Activated CD4-positive, alpha-beta T cell treated with anti-CD3 and anti-CD28 coated beads, Interleukin-2, amount 50 U/mL, for 48 hours (primary cell): ENCODE measurements at places on chromosomes 2 and 18.
A peak's percentile ranks its signal among the peaks of the same experiment; 100 is the strongest.

DNA sequence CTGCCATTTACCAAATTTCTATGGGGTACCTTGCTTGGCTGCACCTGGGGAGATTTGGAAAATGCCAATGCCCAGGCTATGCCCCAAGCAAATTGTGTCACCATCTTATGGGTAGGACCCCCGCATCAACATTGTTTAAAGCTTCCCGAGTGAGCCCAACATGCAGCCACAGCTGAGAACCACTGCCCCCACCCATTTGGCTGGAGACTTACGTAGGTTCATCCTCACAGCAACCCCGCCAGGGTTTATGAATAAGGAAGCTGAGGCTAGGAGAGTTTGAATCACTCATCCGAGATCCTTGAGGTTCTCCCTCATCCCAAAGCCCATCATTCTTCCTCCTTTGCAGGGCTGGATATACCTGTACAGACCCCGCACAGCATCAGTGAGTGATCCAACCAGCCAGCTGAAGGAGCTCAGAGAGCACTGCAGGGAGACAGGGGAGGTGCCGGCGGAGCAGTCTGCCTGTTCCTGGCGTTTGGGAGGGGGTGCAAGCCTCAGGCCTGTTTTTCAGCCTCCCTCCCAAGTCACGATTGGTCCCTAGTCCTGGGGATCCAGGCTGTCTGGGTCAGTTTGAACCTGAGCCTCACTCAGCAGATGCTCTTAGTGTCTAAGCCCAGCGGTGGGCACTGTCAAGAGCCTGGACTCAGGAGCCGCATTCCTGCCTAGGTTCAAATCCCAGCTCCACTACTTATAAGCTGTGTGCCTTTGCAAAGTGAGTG, 164.9 kb downstream of the SMAD7 start:
- no peak for DNase-seq

DNA sequence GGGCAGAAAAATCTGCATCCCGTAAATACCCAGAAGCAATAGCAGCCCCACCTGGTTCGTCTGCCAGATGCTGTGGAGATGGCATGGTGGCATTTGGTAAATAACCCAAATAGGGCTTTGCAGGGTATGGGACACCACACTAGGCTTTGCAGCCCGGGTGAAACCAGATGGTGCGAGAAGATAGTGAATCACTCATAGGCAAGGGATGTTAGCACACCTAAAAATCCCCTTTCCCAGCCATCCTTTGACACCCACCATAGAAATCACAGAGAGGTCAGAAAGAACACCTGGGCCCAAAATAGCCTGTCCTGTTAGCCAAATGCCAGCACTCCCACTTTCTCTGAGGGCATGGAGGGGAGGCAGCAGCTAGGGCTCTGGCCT, 47.6 kb downstream of the BCL11A start:
- DNase-seq: no peak

- DNase-seq: no peak
Observed at GRCh38 chr18:23020555-23021294, 87.6 kb downstream of the RBBP8 start.

DNA sequence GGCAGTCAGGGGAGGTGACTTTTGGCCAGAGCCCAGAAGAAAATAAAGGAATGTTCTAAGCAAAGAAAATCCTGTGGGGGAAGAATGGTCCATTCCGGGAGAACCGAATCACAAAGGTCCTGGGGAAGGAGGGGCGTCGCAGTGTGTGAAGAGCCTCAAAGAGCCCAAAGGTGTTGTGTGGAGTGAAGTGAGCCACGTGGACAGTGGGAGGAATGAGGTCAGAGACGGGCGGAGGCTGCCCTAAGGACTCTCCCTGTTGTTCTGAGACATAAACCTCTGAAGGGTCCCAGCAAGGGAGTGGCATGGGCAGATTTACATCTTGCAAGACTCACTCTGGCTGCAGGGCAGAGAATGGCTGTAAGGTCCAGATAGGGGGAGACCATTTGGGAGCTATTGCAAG, 91.3 kb upstream of the SEC11C start:
- DNase-seq: no peak

- no peak for DNase-seq
Observed at GRCh38 chr18:56030060-56030459, 442.1 kb upstream of the TCF4 start.

GRCh38 chr2:130373808-130374365, 18.0 kb downstream of the PTPN18 start:
- no peak for DNase-seq

DNA sequence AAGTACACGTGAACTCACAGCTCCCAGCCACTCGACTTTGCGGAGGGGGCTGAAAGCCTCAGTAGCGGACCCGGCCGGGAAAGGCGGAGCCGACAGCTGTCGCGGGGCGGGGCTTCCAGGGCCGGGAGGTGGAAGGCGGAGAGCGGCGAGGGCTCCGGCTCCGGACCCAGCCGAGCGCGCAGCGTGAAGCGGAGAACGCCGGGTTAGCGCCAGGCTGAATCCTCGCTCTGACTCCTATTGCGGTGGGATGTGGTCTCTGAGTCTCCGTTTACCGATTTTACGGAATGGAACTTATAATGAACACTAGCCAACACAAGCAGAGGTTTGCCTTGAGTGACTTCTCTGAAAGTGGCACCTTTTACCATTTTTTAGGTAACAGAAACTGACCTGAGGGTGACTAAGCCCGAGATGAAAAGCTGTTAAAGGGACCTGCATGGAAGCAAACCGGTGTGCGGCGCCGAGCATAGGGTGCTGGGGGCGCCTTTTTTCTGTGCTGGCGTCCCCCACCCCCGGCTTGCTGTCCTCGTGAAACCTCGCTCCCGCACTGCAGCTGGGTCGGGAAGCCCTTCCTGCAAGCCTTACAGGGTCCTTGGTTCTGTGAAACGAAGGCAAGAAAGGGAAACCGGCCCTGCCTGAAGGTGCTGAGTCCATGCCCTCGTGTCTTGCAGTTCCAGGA, 72.9 kb downstream of the EN1 start:
- peak; percentile 26 for DNase-seq

GRCh38 chr2:8966123-8966908, 37.2 kb downstream of the MBOAT2 start:
- no peak for DNase-seq

- no peak for DNase-seq
Observed at GRCh38 chr2:39919511-39920306, 140.7 kb upstream of the THUMPD2 start.

DNA sequence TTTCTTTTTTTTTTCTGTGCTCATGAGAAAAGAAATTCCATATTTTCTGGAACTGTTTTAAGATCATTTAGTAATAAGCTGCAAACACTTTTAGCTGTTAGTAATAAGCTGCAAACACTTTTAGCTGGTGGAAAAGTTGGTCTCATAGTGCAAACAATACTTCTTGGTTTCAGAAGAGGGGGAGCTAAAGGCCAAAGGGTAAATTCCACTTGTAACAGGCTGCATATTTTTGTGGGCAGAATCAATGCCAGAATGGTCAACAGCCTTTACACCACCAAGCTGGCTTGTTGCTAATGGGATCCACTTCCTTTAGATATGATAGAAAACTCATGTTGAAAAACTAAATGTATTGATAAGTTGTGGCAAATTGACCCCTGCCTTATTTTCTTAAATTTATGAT, 356.8 kb downstream of the NR4A2 start:
- DNase-seq: no peak

DNA sequence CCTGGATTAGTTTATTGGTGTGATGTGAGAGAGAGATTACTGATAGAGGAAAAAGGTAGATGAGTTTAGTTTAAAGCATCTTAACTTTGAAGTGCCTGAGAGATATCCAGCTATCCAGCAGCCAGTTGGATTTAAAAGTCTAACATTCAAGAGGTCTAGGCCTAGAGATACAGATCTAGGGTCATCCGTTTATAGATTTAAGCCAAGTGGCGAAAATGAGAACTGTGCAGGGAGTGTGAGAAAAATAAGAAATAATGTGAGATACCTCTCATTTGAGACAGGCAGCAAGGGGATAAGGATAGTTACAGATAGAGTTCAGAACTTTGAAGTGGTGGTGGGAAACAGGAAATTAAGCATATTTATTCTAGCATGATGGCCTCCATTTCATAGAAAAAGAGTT, 5.3 kb upstream of the ORC2 start:
- no peak for DNase-seq
